Activated naive CD4-positive, alpha-beta T cell (primary cell): ENCODE measurements at places on chromosomes 2 and 18.
A peak's percentile ranks its signal among the peaks of the same experiment; 100 is the strongest.

DNA sequence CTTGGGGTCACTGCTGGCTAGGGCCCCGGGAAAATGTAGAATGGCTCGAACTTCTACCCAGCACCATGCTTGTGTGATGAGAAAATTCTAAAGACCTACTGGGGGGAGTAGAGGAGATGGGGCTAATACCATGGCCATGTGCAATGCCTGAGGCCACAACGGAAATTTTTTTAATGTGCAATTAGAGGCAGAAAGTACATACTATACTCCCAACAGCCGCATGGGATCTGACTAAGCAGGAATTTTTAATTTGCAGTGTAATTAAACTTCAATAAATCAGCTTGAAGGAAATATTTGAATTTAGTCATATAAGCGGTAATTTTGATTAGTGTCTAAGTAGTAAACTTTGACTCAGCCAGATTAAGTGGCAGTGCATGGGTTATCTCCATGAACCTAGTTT, 53.2 kb upstream of the CNGA3 start:
- DNase-seq = no peak

DNA sequence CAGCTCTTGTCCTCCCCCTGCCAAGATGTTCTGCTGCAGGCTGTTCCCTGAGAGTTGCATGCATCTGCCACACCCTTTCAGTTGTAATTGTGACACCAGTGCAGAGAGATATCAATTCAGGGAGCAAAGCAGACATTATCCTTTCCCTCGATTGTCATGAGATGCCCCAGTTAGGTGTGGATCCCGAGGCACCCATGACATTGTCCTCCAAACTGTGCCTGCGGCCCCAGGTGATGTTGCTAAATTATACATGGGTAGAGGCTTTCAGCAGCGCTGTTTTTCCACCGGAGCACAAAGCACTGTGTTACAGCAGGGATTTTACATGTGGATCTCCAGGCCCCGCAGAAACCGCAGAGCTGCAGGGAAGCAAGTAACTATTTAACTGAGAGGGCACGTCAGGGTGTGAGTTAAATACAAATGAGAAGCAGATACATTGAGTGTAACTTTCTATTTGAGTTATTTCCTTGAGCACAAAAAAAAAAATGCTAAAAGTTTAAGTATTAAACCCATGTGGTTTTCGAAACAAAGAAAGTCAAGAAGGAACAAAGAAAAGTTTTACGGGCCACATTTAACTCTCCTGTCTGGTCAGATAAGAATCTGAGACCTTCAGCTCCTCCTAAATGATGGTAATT, 90.3 kb upstream of the BCL2L11 start:
- DNase-seq = no peak

DNA sequence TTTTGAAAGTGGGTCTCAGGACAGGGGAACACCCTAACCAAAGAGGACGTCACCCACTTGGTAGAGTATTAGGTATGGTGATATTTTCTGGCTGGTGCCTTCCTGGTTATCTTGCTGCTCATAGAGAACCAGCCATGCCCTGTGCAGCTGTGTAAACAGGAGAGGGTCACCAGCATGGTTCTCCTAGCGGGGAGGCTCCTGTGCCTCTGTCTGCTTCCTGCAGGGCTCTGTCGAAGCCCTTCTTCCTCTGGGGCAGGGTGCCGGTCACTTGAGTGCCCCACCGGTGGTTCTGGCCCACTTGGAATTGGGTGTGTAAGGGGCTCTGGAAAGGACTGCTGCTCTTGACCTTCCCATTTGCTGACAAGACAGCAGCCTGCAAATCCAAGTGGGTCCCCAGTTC, 131.6 kb upstream of the MSH6 start:
- DNase-seq = no peak

GRCh38 chr2:193965263-193965662, 1691.8 kb upstream of the SLC39A10 start:
- DNase-seq = no peak

DNA sequence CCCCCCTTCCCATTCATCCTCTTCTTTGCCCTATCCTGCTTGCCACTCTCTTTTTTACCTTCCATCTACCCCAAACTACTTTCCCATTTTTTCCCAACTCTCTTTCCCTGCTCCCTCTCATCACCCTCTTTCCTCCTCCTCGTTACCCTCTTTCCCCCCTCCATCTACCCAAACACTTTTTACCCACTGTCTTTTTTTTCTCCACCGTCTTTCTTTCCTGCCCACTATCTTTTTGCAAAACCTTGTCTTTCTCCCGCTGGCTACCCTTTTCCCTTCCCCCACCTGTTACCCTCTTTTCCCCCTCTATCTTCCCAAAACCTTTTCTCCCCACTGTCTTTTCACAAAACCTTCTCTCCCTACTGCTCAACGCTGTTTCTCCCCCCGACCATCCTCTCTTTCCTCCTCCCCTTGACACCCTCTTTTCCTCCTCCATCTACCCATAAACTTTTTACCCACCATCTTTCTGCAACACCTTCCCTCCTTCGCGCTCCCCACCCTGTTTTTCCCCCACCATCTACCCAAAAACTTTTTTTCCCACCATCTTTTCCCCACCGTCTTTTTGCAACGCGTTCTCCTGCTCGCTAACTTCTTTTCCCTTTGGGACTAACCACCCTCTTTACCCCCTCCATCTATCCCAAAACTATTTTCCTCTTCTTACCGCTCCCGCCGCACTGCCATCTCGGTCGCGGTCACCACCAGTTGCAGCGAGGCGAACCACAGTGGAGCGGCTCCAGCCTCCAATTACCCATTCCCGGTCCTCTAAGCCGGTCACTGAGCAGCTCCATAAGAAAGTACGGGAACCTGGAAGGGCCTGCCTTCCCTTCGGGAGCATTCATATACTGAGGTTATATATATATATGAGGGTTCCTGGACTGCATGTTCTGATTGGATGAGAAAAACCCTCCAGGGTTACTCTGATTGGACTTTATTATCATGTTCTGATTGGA, 15.0 kb downstream of the CCDC74A start:
- DNase-seq = no peak

GRCh38 chr18:68564961-68565360, 149.9 kb downstream of the TMX3 start:
- DNase-seq = no peak

DNA sequence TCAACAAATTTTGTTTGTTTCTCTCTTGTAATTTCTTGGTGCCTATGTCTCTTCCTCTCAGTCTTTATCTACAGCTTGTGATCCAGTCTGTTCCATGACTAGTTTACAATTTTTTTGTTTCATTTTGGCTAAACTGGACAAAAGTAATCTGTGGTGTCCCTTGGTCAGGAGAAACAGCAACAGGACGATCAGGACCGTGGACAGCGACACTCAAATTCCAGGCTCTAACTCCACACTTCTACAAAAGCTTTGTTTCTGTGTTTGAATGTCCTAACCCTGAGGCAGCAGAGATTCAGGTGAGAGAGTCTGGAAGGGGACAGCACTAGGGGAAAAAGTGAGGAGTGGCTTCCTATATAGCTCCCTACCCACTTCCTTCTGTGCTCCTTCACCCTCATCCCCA, 593.3 kb upstream of the FANCL start:
- DNase-seq = no peak

GRCh38 chr2:207706936-207707860, 4.2 kb upstream of the CCNYL1 start:
- no peak for DNase-seq

- no peak for DNase-seq
These were observed 96.9 kb downstream of the TSHZ1 start for GRCh38 chr18:75307530-75307929.

- DNase-seq = no peak
These were observed 25.3 kb upstream of the SNTG2 start for GRCh38 chr2:925309-925708.

DNA sequence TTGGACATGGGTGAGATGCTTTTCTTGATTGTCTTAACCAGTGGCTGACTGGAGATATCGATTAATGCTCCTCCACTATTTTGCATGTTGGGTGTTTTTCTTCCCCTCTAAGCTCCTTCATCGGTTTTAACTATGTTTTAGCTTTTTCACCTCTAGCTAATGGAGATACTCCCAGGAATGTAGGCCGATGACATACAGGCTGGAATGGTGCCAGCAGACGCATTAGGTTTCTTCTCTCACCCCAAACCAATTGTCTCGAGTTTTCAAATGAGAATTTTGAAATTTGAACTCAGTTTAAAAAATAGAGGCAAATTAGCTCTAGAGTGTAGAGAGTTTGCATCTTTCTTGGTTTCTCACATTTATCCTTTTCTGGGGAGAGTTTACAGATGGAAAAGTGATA, 247.6 kb downstream of the RPRM start:
- DNase-seq = no peak

DNA sequence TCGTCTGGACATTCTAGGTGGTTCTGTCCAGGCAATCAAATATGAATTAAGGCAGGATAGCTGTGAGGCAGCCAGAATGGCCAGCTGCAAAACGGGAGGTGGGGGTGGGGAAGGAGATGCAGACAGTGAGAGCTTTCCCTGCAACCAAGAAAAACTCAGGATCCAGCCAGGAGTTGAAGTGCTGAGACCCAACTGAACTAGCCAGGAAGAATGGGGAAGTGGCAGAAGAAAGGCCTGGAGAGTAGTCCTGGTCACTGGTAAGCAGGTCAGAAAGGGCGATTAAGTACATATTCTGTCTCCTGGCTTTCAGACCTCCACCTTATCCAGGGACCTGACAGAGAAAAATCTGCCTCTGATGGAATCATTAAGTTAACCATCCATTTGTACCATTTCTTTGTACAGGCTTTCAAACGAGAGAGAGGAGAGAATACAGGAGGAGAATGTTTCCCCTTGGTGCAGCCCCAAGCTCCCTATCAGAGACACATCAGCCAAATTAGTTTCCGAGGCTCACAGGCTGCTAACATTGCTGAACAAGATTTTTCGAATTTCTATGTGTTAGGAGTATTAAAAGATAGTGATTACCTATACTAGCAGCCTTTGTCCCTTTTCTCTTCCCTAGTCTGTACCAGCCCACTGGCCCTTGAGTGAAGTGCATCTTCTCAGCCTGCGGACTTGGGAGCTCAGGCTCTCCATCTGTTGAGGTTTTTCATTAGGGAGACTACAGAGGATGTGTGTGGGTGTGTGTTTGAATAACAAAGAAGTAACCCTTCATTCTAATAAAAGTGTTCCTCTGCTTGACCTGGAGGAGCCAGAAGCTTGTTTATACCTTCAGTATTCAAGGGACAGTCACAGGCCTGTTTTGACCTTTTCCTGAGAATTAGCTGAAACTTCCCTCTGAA, 12.5 kb upstream of the HOXD1 start:
- DNase-seq = no peak

- DNase-seq = no peak
These were observed 131.0 kb upstream of the CXCR4 start for GRCh38 chr2:136248907-136249306.

DNA sequence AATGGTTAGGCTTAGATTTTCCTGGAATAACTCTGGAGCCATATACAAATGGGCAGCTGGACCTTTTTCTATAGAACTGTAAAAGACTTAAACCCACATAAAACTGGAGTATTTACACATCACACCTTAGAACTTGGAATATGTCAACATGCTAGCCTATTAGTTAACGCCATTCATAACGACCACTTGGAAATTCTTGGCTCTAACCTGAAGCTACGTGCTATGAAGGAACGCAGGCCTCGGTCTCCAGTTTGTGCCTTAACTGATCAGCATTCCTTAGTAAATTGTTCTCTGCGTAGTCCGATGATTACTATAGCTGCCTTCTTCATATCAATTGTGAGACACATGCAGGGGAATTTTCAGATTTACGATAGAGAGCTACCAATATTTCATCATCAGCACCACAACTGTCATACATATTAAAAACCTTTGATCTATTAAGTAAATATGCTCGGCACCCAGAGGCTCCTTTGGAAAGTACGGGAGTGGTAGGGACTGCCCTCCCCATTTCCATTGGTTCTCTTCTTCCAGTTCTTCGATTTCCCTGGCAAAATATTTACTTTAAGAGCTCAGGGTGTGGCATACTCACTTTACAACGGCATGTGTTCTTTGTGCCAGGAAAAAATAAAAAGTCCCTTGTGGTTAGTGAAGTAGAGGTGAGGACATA, 17.5 kb upstream of the CCL20 start:
- DNase-seq = no peak

DNA sequence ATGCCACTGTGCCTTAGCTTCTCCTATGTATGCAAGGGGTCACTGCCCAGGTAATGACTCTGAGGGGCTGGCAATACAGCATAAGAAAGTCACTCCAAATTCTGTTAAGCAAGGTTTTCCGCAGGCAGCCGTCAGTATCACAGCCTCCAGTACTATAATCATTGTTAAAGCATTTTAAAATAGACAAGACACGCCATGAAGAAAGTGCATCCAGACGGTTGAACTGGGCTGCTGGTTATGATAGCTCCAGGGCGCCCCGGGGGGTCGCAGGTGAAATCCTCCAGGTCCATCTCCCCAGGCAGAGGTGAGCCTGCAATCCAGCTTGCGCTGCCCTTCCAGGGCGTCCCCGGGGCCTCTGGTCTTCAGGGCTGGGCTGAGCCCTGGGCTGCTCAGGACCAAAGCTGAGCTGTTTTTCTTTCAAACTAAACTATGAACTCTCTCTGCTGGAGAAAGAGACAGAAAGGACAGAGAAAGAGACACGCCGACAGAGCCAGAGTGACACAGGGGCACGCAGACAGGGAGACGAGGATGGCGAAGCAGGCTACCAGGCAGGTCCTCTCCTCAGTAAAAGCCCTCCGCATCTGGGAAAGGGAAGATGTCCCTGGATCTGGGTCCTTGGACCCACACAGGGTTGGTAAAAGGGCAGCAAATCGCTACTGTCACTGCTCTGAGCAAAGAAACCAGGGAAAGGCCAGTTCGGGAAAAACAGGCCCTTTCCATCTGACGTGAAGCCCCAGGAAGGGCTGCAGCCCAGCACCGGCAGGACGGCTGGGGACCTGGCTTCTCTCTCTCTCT, 2.1 kb upstream of the TWIST2 start:
- DNase-seq = no peak

GRCh38 chr2:143282684-143283083, 153.5 kb downstream of the ARHGAP15 start:
- DNase-seq = no peak

- DNase-seq = no peak
These were observed 251.2 kb upstream of the PARD3B start for GRCh38 chr2:204293884-204294747.

DNA sequence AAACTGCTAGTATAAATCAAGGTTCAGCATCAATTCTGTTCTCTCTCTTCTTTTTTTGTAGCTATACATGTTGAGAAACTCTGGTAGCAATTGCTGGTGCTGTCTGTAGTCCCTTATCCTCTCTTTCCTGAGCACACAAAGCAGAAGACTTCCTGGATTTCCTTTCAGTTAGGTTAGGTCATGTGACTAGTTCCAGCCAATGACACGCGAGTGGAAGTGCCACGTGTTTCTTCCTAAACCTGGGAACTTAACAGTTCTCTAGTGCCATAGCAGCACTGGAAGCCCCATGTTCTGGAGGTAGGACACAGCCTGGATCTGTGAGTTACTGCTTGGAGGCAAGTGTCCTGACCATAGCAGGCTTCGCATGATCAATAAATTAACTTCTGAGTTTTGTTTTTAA, 125.9 kb downstream of the PLA2R1 start:
- no peak for DNase-seq

DNA sequence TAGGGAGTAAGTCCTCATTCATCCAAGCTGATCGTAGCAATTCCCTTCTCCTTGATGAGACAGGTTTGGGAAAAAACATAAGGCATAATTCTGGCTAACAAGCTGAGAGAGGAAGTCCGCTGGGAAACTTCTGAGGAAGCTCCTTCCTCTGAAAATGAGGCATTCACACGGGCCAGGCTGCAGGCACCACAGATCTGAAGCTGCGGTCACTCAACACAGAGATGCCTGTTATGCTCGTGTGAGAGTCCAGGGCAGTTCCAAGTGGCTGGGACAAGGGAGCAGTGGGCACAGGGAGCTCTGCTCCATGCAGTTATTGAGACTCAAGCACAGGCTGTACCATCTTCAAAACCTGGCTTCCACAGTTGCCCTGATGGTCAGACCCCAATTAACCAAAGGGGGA, 200.9 kb upstream of the ID2 start:
- DNase-seq = no peak

GRCh38 chr18:76721207-76721996, 101.0 kb upstream of the ZNF236 start:
- DNase-seq = peak; percentile 44
